Keratinocyte (primary cell): ENCODE measurements at places on chromosomes 4 and X.

- H3K4me3 ChIP-seq = no peak overlapping the region
- peaks cover 27% of the 10 kb centered on the region for H3K27me3 ChIP-seq
- H3K36me3 ChIP-seq = no peaks in the 10 kb centered on the region
- H3K4me1 ChIP-seq = peaks cover 3% of the 10 kb centered on the region
- DNase-seq = no peak
These were observed 3.8 kb downstream of the PNMA3 start for GRCh38 chrX:153060095-153060445.

DNA sequence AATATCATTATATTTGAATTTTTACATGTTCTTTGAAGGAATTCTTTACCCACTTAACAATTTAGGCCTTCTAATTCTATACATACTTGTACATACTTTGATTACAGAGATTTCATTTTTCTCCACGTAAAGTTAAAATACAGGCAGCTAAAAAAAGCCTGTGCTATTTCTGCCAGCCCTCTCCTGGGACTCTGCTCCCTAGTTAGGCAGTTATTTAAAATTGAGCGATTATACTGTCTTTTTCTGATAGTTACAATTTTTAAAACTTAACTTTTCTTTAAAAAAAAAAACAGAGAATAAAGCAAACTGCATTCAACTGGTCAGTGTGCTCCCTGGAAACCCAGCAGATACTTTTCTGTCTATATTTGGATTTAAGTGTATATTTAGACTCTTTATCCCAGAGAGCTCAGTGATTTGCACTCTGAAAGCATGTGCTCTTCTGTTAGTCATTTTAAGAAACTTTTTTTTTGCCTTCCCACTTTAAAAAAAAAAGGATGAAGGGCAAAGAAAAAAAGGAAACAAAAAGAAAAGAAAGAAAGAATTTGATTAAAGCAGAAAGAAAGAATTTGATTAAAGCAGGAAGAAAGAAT is 18.1 kb upstream of the FAM241A start:
- peaks cover 4% of the 10 kb centered on the region for H3K4me1 ChIP-seq
- H3K27ac ChIP-seq = no peak overlapping the region
- no peaks in the 10 kb centered on the region for H3K36me3 ChIP-seq
- H3K27me3 ChIP-seq = peaks cover 4% of the 10 kb centered on the region
- no peak for DNase-seq

DNA sequence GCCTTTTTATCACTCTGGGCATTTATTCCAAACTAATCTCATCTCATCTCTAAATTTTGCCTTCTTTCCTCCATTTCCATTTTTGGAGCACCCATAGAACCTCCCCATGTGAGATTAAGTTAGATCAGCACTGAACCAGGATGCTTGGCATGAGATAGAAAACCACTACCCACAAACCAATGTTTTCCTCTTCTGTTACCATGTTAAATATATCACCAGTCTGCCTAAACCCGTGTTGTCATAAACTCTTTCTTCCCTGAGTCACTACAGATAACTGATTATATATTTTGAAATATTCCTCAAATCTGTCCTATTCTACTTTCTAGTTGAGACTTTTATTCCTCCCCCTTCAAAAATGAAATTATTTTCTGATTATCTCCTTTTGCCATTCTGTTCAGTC is 37.6 kb downstream of the GABRB1 start:
- no peaks in the 10 kb centered on the region for H3K27me3 ChIP-seq
- no peaks in the 10 kb centered on the region for H3K36me3 ChIP-seq
- DNase-seq = no peak
- no peak overlapping the region for H3K4me3 ChIP-seq
- H3K4me1 ChIP-seq = peaks cover 8% of the 10 kb centered on the region
- H3K27ac ChIP-seq = no peak overlapping the region

DNA sequence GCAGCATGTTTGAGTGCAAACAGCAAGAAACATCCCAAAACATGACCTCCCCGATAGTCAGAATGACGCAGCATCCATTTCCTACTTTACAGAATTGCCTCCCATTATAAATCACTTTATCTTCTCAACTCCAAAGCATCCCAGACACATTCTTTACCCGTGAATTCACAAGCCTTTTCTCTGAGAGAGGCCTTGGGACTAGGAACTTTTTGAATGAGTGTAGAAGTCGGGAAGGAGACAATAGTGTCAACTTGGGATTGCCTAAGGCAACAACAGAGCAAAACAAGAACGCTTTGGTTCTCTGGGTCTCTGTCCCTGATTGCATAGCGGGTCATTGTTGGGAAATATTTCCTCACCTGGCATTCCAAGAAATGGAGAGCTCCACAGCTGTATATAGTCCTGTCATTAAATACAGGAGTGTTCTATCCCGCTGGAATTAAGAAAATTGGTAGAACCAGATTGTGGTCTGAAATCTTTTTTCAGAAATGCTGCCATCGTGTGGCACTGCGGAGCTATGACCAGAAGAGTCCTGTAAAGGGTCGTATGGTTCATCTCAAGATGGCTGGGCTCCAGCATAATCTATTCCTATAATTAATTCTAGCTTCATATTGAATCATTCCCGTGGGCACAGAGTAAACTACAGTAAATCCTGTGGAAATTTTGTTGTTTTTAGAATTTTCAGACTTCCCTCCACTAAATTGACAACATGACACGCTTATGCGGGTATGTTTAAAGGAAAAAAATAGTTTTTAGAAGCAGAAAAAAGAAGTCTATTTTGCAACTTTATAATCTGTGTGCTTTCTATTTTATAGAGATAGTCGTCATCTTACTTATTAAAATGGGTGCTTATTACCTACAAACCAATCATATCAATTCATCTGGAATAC is 2.0 kb upstream of the SPP1 start:
- peak overlapping the region; percentile 64 for H3K27ac ChIP-seq
- peaks cover 18% of the 10 kb centered on the region for H3K4me1 ChIP-seq
- peak; percentile 40 for DNase-seq
- H3K4me3 ChIP-seq = peak overlapping the region; percentile 21
- no peaks in the 10 kb centered on the region for H3K36me3 ChIP-seq
- H3K27me3 ChIP-seq = no peaks in the 10 kb centered on the region

- no peaks in the 10 kb centered on the region for H3K36me3 ChIP-seq
- H3K27ac ChIP-seq = no peak overlapping the region
- no peak for DNase-seq
- H3K4me3 ChIP-seq = no peak overlapping the region
- no peaks in the 10 kb centered on the region for H3K27me3 ChIP-seq
- no peaks in the 10 kb centered on the region for H3K4me1 ChIP-seq
These were observed 822.0 kb upstream of the SLIT2 start for GRCh38 chr4:19429684-19430083.

- H3K36me3 ChIP-seq = no peaks in the 10 kb centered on the region
- no peaks in the 10 kb centered on the region for H3K4me1 ChIP-seq
- no peak for DNase-seq
- H3K27me3 ChIP-seq = no peaks in the 10 kb centered on the region
These were observed 173.7 kb downstream of the VSIG4 start for GRCh38 chrX:65866146-65866545.

DNA sequence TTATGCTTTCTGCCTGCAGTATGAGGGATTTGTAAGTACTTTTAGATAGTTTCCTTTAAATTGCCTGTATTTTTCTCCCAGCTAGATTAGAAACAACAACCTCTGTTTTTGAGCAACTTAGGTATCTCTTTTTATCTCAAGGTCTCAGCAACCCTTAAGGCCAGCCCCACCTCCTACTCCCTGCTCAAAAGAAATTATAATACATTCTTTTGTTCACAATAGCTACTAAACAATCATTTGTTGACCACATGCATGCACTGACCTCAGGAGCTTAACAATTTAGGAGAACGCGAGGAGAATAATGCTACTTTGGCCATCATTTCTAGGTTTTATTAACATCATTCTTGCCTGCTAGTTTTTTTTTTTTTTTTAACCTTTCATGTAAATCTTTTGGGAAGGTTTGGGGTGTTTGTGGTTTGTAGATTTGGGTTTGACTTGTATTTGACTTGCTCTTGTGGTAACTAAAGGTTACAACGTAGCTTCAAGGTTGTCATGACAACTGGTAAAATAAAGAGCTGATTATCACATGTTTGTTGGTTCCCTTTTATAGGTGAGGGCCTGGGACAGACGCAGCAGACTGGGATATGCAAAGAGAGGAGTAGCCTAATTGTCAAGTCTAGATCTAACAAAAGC is 145.4 kb upstream of the PLAC1 start:
- no peak for DNase-seq
- no peak overlapping the region for H3K4me3 ChIP-seq
- no peaks in the 10 kb centered on the region for H3K36me3 ChIP-seq
- H3K27ac ChIP-seq = no peak overlapping the region
- no peaks in the 10 kb centered on the region for H3K27me3 ChIP-seq

DNA sequence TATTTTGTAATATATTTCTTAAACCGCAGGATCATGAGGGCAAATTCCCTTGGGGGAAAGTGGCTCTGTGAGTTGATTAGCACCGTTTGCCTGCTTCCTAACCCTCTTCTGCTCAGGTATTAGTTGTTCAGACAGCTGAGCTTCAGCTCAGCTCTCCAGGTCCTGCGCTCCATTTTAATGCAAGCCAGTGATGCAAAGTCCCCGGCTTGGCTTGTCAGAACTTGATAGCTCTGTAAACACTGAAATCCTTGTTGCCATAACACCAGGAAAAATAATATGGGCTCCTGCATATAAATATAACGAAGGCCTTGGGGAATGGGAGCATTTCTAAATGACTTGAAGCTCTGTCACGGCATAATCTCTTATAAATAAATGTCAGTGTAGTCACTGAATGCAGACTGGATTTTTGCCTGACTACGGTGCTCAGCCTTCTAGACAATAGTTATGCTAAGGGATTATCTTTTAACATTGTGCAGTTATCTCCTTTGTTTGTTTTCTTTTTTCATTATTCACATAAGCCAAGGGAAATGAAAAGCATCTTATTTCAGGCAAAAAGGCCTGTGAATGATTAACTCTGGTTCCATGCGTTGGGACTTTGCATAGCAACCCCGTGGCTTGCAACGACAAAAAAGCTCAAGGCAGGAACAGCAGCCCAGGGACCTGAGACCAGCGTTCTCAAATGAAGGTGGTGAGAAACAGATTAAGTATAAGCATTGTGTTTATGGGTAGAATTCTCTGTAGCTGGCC is 253.2 kb downstream of the SPRY1 start:
- peaks cover 19% of the 10 kb centered on the region for H3K4me1 ChIP-seq
- H3K4me3 ChIP-seq = peak overlapping the region; percentile 11
- no peaks in the 10 kb centered on the region for H3K36me3 ChIP-seq
- DNase-seq = peak; percentile 30
- H3K27me3 ChIP-seq = no peaks in the 10 kb centered on the region

- no peak for DNase-seq
- H3K27me3 ChIP-seq = no peaks in the 10 kb centered on the region
- H3K4me3 ChIP-seq = peak overlapping the region; percentile 94
- H3K4me1 ChIP-seq = peaks cover 11% of the 10 kb centered on the region
- H3K27ac ChIP-seq = peak overlapping the region; percentile 48
- H3K36me3 ChIP-seq = peaks cover 10% of the 10 kb centered on the region
These were observed 81.5 kb upstream of the CD99 start for GRCh38 chrX:2609431-2610238.

- H3K27me3 ChIP-seq = no peaks in the 10 kb centered on the region
- H3K4me3 ChIP-seq = no peak overlapping the region
- peaks cover 2% of the 10 kb centered on the region for H3K36me3 ChIP-seq
These were observed 59.5 kb upstream of the TMEM150C start for GRCh38 chr4:82621251-82621650.

DNA sequence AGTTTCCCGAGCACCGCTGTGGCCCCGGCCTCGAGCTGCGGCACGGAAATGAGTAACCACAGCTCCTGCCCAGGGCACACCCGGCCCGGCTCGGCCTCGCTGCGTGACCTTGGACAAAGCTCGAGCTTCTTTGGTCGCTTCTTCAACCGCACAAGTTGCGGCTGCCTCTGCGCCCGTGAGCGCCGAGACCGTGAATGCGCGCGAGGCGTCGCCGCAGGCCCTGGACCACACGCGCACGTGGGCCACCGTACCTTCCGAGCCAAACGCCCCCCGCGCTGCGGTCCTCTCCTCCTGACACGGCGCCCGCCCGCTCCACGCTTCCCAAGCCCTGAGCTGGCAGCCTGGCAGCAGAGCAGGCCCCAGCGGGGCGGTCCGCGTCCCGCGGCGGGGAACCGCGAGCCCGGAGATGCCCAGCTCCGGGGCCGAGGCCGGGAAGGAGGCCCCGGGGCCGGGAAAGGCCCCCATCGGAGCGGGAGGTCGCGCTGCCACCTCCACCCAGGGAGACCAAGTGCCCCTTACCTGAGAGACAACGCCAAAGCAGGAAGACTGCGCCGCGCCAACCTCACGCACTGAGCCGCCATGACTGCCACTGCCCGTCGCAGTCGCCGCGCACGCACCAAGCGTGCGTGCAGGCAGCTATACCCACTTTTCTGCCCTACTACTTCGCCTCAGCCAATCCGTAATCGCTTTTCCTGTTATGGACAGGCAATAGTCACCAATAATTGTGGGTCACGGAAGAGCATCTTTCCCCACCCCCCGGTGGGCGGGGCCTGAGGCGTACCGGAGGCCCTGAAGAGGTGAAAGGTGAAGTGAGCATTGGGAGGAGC is at the start of gene GRPEL1:
Gene GRPEL1 (minus strand): TSS at position 613 of the 827 bp plus-strand sequence. CDS start 32 bp downstream, at position 581.
- peak within 1 kb of the TSS; percentile 81 for H3K27ac ChIP-seq
- H3K4me3 ChIP-seq = peak within 1 kb of the TSS; percentile 86
- peaks cover 13% of the 10 kb centered on the region for H3K4me1 ChIP-seq
- peak; percentile 94 for DNase-seq
- H3K27me3 ChIP-seq = no peaks in the 10 kb centered on the region
- peaks cover 15% of the 10 kb centered on the region for H3K36me3 ChIP-seq

DNA sequence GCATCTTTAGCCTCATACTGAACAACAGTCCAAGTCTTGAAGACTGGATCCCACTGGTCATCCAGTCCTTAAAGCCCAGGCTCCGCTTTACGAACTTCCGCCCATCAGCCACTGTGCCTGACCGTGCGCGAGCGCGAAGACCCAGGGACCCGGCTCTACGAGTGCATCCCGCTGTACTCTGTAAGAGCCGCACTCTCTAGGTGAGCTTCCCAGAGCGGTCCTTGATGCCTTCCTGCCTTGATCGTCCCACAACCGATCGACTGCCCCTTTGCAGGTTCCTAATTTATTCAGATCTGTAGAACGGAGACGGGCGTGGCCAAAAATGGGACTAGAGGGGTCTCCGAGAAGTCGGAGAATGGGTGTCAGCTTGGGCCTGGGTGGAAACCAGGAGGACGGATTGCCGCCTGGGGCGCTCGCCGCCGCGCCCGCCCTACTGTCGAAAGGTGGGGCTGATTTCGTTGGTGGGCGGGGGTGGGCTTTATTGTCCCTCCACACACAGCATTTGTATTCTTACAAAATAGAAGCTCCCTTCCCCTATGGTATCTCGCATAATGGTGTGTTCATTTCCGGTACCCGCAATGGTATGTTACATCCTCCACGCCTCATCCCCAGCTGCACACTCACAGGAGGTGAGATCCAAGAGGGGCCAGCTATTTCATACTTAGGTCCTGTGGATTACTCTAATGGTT is 42.3 kb upstream of the FAM156A start:
- no peak overlapping the region for H3K27ac ChIP-seq
- no peaks in the 10 kb centered on the region for H3K27me3 ChIP-seq
- H3K4me1 ChIP-seq = no peaks in the 10 kb centered on the region

DNA sequence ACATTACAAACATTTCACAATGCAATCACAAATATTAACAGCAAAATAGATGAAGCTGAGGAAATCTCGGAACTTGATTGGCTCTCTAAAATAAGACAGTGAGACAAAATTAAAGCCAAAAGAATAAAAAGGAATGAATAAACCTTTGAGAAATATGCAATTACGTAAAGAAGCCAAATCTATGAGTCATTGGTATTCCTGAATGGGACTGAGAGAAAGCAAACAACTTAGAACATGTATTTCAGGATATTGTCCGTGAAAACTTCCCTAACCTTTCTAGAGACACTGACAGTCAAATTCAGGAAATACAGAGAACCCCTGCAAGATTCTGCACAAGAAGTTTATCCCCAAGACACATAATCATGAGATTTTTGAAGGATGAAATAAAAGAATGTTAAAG is 48.4 kb upstream of the SPANXN2 start:
- no peaks in the 10 kb centered on the region for H3K27me3 ChIP-seq
- H3K4me3 ChIP-seq = peak overlapping the region; percentile 8
